ENCODE measurements at places on chromosomes 12 and 14. TPM values are rescaled to one million over a fixed set of nuclear protein-coding genes. Genes with fewer than 3 reads are reported as not detected.

NDUFA9 gene
- 201 TPM for polyA plus RNA-seq

SYCP3 gene
- polyA plus RNA-seq, result 0.18 TPM

PAPLN gene
- polyA plus RNA-seq, result 0.47 TPM

SLC48A1 gene
- 0.54 TPM for polyA plus RNA-seq

DNA sequence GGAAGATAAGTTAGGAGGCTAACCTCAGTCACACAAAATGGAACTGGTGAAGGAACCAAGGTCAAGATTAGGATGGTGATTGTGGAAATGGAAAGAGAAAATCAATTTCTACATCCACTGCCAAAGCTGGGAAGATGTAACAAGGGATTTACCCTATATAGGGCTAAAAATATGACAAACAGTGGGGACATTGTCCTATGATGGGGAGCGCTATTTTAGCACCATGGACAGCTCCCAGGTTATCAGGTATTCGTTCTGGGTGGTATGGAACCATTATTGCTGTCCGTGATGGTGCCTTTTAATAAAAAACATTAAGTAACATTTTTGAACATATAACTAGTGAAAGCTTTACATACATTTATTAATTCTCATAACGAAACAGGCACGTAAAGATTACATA, 124.0 kb downstream of the NDUFA12 start:
- no peak for DNase-seq

GRCh38 chr12:87280356-87280755, 748.8 kb downstream of the C12orf50 start:
- DNase-seq, result no peak

DNA sequence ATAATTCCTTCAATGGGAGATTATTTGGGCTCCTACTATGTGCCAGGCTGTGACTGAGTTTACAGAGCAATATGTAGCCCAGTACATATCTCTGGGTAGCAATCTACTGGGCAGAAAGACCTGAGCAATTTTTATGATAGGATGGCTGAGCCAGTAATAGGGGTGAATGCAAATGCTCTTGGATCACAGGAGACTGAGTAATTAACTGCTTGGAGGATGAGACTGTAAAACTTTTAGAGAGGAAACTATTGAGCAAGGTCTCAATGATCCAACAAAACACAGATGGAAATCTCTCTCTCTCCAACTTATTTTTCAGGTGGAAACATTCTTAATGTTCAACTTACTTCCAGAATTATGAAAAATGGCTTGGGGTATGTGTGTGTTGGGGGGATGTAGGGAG, 402.2 kb downstream of the AEBP2 start:
- DNase-seq, result no peak

- no peak for DNase-seq
Observed at GRCh38 chr12:6376079-6376869, 911 bp upstream of the SCNN1A start.

DNA sequence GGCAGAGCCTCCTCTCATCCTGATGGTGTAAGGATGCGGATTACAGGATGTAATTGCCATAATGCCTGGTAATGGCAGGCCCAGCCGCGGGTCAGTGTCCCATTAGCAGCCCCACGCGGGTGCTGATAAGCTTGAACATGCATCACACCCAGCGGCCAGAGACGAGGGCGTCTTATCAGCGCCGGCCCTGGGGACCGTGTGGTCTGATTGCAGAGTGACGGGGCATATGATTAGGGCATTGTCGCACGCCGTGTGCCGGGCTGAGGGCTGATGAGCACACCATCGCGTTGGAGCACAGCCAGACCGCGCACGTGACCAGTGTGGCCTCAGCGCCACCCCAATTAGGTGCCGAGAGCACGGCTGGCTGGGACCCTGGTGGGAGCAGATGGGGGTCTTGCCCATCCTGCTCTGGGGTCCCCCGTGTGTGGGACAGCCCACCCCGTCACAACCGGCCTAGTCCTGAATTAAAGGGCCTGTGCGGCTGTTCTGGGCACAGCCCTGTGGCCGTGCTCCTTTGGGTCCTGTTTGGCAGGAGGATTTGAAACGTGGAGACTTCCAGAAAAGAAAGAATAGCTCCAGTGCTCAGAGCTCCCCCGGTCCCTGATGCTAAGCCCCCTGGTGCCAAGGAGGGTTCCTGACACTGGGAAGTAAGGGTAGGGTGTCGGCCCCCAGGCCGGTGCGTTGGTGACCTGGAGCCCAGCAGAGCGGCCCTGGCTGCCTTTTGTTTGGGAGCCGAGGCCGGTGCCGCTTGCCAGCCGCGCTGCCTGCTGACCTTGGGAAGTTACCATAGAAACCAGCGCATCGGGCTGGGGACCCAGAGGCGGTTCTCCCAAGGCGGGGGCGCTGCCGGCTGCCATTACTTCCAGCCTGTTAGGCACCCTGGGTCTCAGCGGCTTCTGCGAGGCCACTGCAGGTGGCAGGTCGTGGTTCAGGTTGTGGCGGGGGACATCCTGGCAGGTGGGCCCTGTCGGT, 20.7 kb downstream of the KIF26A start:
- no peak for DNase-seq
